ENCODE measurements at places on chromosomes 3 and 15. TPM values are rescaled to one million over a fixed set of nuclear protein-coding genes. Genes with fewer than 3 reads are reported as not detected.

Gene DNAJB11
- total RNA-seq: 76.7 TPM

Gene GOLGA6L9
- 0.72 TPM for total RNA-seq

Gene ACKR2
- total RNA-seq: 2.8 TPM

Gene INKA1
- 2.5 TPM for total RNA-seq

Gene UCN2
- 6.6 TPM for total RNA-seq

Gene SLC22A13
- total RNA-seq: not detected

Gene SEMA3F
- total RNA-seq: 36.0 TPM

Gene SEMA5B
- total RNA-seq: not detected

Data from epithelial cell of proximal tubule (primary cell).